Subcutaneous adipose tissue (tissue), 4 donors: ENCODE measurements at places on chromosomes 7 and 10. TPM values are rescaled to one million over a fixed set of nuclear protein-coding genes. Genes with fewer than 3 reads are reported as not detected.

The HYCC1 gene
- 59.2 TPM for total RNA-seq

The PRLHR gene
- total RNA-seq = not detected

The MUC3A gene
- total RNA-seq = under 0.01 TPM

The GCK gene
- total RNA-seq = 0.22 TPM

The OR13A1 gene
- total RNA-seq = not detected

The NPVF gene
- total RNA-seq = not detected

The BLNK gene
- 6.2 TPM for total RNA-seq

The ANKRD2 gene
- not detected for total RNA-seq

The GHRHR gene
- total RNA-seq = not detected
